ENCODE measurements at places on chromosomes 7 and 10. TPM values are rescaled to one million over a fixed set of nuclear protein-coding genes. Genes with fewer than 3 reads are reported as not detected.

CHPF2 gene
- 38.1 TPM for total RNA-seq

ELAPOR2 gene
- 122 TPM for total RNA-seq

GNGT1 gene
- not detected for total RNA-seq

TMEM254 gene
- 13.5 TPM for total RNA-seq

ADAM12 gene
- total RNA-seq, result 18.4 TPM

PPP1R17 gene
- total RNA-seq, result 657 TPM

SLC39A12 gene
- not detected for total RNA-seq
